CD4-positive, alpha-beta T cell treated with Interleukin-17A for 4 hours (primary cell): ENCODE measurements at places on chromosomes 1 and 21.
A peak's percentile ranks its signal among the peaks of the same experiment; 100 is the strongest.

GRCh38 chr1:94736549-94736948 lies 83.6 kb upstream of the SLC44A3 start:
- no peak for DNase-seq

- no peak for DNase-seq
Measured at GRCh38 chr21:20774737-20775136, 223.5 kb upstream of the NCAM2 start.

DNA sequence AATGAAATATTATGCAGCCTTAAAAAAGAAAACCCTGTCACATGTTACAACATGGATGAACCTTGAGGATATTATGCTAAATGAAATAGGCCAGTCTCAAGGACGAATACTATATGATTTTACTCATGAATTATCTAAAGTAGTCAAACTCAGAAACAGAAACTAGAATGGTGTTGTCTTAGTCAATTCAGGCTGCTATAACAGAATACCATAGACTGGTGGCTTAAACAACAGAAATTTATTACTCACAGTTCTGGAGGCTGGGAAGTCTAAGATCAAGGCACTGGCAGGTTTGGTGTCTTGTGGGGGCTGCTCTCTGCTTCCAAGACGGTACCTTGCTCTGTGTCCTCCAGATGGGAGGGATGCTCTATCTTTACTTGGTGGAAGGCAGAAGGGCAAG lies 113.8 kb upstream of the DNAH14 start:
- no peak for DNase-seq

DNA sequence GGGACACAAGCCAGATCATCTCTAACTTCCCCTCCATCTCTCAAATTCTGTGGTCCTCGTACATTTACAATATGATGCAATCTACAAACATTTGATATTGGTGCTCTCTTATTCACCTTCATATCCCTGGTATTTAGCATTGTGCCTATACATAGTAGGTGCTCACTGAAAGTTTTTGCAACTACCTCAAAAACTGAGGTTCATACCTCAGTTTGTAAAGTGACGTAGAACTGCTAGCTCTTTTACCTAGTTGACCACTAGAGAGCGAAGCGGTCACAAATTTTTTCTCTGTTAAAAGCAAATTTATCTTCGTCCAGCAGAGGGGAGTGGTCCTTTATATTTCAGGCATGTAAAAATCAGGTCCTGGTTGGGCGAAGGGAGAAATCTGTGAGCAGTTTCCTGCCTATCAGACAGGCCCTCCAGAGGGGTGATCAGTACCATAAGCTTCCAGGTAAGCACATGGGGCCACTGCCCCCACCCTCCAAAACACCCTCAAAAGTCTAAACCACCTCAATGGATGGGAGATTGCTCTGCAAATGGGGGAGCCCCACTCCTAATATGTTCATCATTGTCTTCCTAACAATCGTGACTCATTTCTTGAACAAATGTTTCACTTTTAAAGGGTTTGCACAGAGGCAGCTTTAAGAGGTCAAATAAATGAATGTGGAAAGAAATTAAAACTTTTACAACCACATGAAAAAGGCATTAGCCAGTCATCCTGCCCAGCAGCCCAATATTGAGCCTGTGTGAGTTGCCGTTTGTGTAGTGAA lies 10.6 kb upstream of the HLCS start:
- peak; percentile 16 for DNase-seq

DNA sequence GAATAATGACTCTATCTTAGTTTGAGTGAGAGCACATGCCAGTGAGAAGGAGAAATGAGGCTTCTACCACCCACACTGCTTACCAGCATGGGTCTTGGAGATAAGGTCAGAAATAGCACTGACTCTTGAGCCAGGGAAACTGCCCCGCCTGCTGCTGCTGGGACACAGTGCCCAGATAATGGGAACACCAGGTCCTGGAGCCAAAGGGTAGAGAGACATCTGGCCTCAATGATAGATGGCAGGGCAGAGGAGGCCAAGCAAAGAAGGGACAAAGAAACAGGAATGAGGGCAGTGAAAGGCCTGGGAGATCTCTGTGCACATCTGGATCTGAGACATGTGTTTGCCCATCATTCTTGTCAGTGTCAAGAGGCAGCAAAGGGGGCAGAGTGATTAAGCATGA lies 97.4 kb downstream of the MIS18A start:
- no peak for DNase-seq

DNA sequence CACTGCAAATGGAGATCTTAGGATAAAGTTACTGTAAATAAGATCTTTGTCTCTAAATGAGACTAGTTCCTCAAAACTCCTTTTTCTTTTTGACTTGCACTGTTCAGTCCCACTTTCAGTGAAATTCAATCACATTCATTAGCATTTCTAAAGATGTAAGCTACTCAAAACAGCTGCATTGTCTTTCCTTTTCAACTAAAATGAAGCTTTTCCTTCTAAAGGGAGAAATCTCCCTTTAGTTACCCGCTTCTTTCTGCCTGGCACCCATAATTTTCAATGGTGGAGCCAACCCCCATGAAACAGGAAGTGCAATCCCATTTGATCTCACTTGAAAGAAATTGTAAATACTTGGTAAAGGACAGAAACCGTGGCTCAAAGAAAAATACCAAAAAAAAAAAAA lies 387.4 kb upstream of the PKN2 start:
- DNase-seq: no peak

GRCh38 chr1:6171548-6172124 lies 8.5 kb downstream of the CHD5 start:
- no peak for DNase-seq

GRCh38 chr1:211578640-211579439 lies at the start of gene SLC30A1:
SLC30A1 (minus strand) TSS chr1:211579161; CDS start chr1:211578612, 549 bp downstream.
- DNase-seq: peak; percentile 100
